ENCODE measurements at places on chromosomes 4 and X. TPM values are rescaled to one million over a fixed set of nuclear protein-coding genes. Genes with fewer than 3 reads are reported as not detected.

Gene PNMA5
- not detected for total RNA-seq

Gene FGFR3
- 2.1 TPM for total RNA-seq

Gene DMRTC1
- total RNA-seq = not detected

Gene HSD17B13
- 0.32 TPM for total RNA-seq

Gene NSUN7
- total RNA-seq = 0.65 TPM

Gene CFI
- 33.9 TPM for total RNA-seq

Gene HTN3
- total RNA-seq = not detected

Gene FGF13
- 10.6 TPM for total RNA-seq

Gene SGCB
- total RNA-seq = 71.1 TPM

Gene CETN2
- 27.9 TPM for total RNA-seq

Gene TRAM1L1
- total RNA-seq = 0.81 TPM

Gene GC
- total RNA-seq = 0.56 TPM

Gene DACH2
- not detected for total RNA-seq

Gene CT45A3
- total RNA-seq = not detected

Gene SCRG1
- 18.2 TPM for total RNA-seq

Gene MAGEA11
- not detected for total RNA-seq

Gene INTU
- total RNA-seq = 17.4 TPM

Gene CFAP47
- total RNA-seq = not detected

Gene CXCL6
- not detected for total RNA-seq

Gene GABRQ
- not detected for total RNA-seq

Gene AKAP14
- total RNA-seq = not detected

Gene VEGFD
- total RNA-seq = 4.1 TPM

Gene ARL13A
- not detected for total RNA-seq

Gene SLC4A4
- total RNA-seq = 2.0 TPM

Gene SPANXA2
- not detected for total RNA-seq

Gene UGT2B15
- total RNA-seq = not detected

Gene MAP9
- total RNA-seq = 10.5 TPM

Gene TBC1D8B
- total RNA-seq = 9.4 TPM

Gene ARX
- not detected for total RNA-seq

Gene CCDC110
- 6.6 TPM for total RNA-seq

Gene ODAPH
- not detected for total RNA-seq

Gene NONO
- total RNA-seq = 175 TPM

Gene FRMD7
- 0.19 TPM for total RNA-seq

Gene NAP1L2
- 5.0 TPM for total RNA-seq

Gene ZDHHC15
- total RNA-seq = 2.2 TPM

Gene CXCL10
- total RNA-seq = 0.19 TPM

Gene MFAP3L
- total RNA-seq = 5.7 TPM

Gene SMARCA1
- total RNA-seq = 29.5 TPM

Gene DIAPH2
- total RNA-seq = 39.5 TPM

Gene S100G
- not detected for total RNA-seq

Gene BMPR1B
- total RNA-seq = 13.9 TPM

Gene SGMS2
- total RNA-seq = 52.1 TPM

Gene ASMT
- 0.33 TPM for total RNA-seq

Gene STPG2
- 0.19 TPM for total RNA-seq

Gene SPATA18
- 5.3 TPM for total RNA-seq

Gene TCEAL5
- total RNA-seq = 0.33 TPM
